Activated T-helper 17 cell treated with anti-CD3 and anti-CD28 coated beads, Interleukin-2, amount 50 U/mL, for 72 hours (primary cell): ENCODE measurements at places on chromosomes 16 and 17. TPM values are rescaled to one million over a fixed set of nuclear protein-coding genes. Genes with fewer than 3 reads are reported as not detected.

The KRT39 gene
- total RNA-seq = not detected

GRCh38 chr16:64586781-64587180 lies 535.1 kb downstream of the CDH11 start:
- ATAC-seq = no peak

The C16orf46 gene
- total RNA-seq = 0.54 TPM

- peak; percentile 68 for ATAC-seq
These were observed 55.4 kb downstream of the TNRC6C start for GRCh38 chr17:78013683-78014467.

DNA sequence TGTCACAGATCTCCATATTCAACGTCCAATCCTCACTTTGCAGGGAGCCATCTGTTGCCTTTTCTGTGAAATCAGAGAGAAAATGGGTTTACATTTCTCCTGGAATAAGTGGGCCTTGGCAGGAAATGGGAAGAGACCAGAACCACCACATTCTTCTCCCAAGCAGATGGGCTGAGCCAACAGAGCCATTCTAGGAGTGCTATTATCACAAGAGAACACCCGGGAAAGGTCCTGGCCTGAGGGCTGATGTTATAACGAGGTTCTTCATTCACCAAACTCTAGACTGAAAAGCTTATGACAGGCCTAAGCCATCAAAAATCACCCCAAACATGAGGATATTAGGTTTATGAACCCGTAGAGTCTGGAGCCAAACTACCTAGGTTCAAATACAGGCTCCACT lies 64.7 kb downstream of the TOM1L2 start:
- ATAC-seq = no peak

- no peak for ATAC-seq
These were observed 107.4 kb upstream of the CRHR1 start for GRCh38 chr17:45676695-45677094.

DNA sequence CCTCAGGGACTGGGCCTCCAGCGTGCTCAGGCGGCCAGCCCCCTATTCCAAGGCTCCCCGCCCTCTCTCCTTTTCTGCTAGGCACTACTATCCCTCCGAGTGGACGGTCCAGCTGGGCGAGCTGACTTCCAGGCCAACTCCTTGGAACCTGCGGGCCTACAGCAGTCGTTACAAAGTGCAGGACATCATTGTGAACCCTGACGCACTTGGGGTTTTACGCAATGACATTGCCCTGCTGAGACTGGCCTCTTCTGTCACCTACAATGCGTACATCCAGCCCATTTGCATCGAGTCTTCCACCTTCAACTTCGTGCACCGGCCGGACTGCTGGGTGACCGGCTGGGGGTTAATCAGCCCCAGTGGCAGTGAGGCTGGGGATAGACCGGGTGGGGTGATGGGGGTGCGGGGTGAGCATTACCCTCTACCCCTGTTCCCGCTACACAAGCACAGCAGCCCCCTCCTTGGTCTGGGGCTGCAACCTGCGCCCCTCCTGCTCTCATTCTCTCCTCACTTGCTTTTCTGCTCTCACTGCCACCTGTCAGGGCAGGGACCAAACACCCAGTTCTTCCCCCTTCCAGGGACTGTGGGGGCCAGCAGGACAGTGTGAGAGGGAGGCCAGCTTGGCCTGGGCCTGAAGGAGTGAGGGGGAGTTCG lies 1.1 kb downstream of the PRSS41 start:
- ATAC-seq = no peak

- no peak for ATAC-seq
These were observed 61.7 kb downstream of the KCNJ2 start for GRCh38 chr17:70230850-70231640.

DNA sequence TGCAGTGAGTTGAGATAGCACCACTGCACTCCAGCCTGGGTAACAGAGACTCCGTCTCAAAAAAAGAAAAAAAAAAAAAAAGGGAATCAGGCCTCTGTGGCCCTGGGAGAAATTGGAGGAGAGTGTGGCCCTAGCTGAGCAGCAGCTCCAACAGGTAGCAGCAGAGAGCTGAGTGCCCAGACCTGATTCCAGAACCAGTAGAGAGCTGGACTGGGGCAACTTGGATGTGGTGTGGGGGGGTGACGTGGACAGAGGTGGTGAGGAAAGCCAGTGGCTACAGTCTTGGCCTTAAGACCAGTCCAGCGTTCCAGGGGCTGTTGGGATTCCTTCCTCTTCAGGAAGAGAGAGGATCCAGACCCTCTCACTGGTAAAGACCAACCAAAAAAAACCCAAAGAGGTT lies 1.7 kb downstream of the HSPB9 start:
- no peak for ATAC-seq

The C17orf78 gene
- total RNA-seq = not detected

- ATAC-seq = no peak
These were observed 46.7 kb downstream of the MAP2K6 start for GRCh38 chr17:69460963-69461922.

- ATAC-seq = no peak
These were observed 52.8 kb downstream of the SOX9 start for GRCh38 chr17:72173499-72174116.

DNA sequence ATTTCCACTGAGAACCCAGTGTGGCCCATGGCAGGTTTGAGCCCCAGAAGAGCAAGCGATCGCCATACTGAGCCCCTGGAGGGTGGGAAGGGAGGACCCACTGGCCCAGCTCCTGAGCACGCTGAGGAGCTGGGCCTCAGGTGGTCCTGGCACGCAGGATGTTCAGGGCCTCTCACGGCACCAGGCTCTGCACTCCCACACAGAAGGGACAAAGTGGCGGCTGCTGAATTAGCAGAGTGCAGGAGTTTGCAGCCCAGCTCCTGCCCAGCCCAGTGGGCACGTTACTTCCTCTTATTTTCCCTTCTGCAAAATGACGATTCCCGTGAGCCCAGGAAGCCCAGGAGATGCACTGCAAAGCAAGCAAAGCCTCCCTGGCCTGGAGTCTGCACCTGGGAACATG lies 42.3 kb upstream of the MTSS2 start:
- ATAC-seq = no peak

- ATAC-seq = peak; percentile 89
These were observed 2.8 kb downstream of the MYCBPAP start for GRCh38 chr17:50511058-50511457.

DNA sequence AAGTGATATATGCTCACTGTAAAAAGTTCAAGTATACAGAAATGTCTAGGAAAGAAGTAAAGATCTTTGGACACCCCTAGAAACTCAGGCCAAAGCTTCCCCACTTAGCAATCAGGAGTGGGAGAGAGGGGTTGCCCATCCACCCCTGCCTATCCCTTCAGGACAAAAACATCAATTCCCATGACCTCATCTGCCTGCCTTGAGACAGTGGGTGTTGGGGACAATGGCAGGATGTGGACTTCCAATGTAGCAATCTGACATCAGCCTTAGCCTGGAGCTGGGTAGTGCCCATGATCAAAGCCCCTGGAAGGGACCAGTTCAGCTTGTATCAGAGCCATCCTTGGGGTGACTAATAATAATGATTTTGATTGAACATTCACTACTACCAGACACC lies 18.1 kb downstream of the ITPRIPL2 start:
- ATAC-seq = no peak

DNA sequence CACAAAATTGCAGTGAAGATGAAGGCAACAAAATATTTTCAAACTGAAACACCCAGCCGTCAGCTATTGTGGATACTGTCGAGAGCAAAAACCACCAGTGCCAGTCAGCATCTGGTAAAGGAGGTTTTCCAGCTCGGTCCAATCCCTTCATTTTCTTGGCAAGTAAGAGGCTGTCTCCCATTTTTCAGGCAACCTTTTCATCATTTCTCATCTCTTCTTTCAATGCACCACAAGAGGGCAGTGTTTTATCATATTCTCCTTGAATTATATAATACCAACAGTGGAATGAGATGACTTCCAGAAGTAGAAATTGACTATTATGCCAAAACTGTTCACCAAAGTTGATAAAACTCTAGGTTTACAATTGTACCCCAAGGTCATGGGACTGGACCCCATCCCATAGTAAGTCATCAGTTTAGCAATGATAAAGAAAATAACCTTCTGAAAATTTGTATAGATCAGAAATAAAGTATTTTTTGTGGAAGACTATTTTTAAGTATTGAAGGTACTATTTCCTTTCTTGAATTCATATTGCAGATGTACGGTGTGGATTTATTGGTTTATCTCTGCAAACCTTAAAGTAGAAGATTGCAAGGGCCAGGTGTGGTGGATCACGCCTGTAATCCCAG lies 16.8 kb downstream of the NQO1 start:
- ATAC-seq = peak; percentile 34

The PITPNC1 gene
- total RNA-seq = 45.4 TPM

GRCh38 chr17:27326051-27326450 lies 32.1 kb downstream of the WSB1 start:
- ATAC-seq = no peak

DNA sequence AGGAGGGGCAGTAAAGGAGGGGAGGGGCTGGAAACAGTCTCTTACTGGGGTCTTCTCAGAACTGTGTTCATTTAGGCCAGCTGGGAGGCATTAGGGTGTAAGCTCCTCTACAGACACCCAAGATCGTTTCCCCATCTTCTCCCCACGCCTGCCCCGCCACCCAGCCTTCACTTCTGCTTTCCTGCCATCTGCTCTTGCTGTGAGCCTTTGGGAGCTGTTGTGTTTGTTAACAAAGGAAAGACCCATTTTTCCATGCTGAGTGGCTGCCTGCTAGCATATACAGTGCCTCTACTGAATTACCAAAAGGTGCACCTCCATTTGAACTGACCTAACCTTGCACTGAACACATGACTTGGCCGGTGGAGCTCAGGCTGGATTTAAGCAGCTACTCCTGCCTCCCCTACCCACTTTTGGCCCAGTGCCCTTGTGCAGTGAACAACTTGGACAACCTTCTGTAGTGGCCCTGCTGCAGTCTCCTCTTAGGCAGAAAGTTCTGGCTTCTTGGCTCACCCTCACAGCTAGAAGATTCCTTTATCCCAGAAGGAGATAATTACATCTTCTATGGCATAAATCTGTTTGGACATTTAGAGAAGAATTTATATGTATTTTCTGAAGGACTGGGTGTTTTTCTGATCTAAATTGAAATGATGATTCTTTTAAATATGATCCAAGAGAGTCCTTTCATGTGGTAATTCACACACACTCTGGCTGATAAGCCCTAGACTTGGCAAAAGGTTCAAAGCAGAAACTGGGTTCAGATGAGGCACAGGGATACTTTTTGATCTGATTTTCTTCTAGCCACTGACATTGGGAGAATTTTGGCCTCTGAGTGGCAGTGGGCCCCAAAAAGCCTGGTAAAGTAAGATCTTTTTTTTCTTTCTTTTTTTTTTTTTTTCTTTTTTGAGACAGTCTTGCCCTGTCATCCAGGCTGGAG lies 81.9 kb upstream of the HNF1B start:
- no peak for ATAC-seq

GRCh38 chr16:82264756-82265155 lies 94.7 kb upstream of the MPHOSPH6 start:
- no peak for ATAC-seq

The LGALS9B gene
- not detected for total RNA-seq

The SBK1 gene
- total RNA-seq = 17.6 TPM

The PERCC1 gene
- not detected for total RNA-seq

- peak; percentile 68 for ATAC-seq
These were observed 59.4 kb upstream of the ALOX12 start for GRCh38 chr17:6936370-6937028.

The GTF3C1 gene
- total RNA-seq = 60.4 TPM

The COA3 gene
- total RNA-seq = 31.2 TPM

GRCh38 chr16:31081428-31082351 lies 7.1 kb downstream of the PRSS53 start:
- no peak for ATAC-seq

DNA sequence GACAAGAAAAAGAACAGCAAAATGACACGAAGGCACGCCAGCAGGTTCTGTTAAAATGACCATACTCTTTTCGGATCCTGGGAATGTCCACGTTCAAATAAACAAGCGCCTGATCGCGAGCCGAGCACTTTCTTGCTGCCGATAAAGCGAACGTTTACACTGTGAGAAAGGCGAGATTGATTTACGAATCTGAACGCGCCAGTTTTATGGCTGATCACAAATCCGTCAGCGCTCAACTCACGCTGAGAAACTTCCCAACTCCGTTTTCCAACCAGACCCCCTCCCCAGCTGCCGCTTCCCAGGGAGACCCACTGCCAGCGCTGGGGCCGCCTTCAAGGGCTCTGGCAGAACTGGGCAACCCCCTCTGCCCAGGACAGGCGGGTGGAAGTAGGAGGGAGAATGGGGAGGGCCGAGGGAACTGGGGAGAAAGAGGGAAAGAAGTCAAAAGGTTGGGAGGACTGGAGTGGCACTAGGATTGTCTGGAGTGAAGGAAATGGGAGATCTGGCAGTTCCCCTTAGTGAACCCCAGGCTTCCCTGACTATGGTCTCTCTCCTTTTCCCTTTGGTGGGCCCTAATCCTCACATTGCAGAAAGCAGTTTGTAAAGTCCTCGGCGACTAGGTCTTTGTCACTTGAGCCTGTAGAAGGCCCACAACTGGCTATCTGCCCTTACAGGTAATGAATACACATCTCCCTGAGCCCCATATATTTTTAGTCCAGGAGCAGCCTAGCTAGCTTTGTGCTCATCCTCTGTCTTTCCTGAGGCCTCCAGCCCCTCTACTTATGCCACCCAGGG lies 6.9 kb downstream of the HOXB4 start:
- ATAC-seq = no peak

DNA sequence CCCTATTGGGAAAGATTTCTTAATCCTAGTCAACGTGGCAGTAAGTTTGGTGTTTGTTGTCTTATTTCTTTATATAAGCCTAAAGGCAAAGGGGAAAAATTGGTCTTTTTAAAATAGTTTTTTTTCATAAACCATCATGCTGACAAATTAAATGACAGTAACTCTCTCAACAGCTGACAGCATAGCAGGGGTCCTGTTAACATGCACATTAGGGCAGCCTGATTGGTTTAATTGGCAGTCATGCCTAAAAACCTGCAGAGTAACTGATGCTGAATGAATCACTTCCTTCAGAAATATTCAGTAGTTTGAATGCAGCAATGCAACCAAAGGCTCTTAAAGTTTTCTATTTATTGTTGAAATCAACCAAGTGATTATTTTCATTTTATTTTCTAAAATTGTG lies 85.4 kb downstream of the ITFG1 start:
- ATAC-seq = no peak
